ENCODE measurements at places on chromosomes 7 and 10.
A peak's percentile ranks its signal among the peaks of the same experiment; 100 is the strongest.

- DNase-seq: no peak
These were observed 289.5 kb upstream of the KCND2 start for GRCh38 chr7:119983468-119983867.

GRCh38 chr7:114976666-114977065 lies 54.8 kb downstream of the MDFIC start:
- no peak for DNase-seq

DNA sequence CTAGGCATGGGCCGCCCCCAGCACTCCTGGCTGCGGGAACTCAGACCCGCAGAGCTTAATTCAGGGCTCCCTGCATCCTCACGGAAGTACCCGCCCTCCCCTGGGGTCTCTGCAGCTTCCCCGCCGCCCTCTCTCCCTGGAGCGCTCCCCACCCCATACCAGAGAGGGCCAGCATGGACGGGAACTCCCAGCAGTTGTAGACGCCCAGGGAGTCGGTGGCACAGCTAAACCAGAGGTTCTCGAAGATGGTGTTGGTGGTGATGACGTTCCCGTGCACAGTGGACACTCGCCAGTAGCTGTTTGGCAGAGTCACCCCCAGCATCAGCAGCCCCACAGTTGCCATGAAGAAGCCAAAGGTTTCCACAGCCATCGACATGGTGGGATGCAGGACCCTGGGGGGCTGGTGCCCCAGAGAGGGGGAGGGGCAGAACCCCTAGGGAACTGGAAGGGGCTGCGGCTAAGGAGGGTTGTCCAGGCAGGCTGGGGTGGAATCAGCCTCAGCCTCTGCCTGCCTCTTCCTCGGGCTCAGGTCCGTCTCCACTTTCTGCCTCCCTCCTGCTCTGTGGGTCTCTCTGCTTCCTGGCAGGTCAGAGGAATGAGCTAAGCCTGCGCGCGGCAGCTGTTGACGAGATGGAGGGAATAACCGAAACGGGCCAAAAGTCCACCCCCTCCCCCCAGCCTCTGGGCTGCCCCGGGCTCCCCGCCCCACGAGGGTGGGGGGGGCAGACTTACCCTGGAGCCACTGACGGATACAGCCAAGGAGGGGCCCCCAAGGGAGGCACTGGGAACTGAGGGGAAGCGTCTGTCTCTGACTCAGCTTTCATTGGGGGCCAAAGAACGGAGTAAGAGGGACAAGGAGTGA lies at the start of gene CLDN15:
Gene CLDN15 (minus strand): TSS at position 597 of the 862 bp plus-strand sequence. CDS start 221 bp downstream, at position 376.
- DNase-seq: no peak

- DNase-seq: no peak
These were observed 260.3 kb downstream of the AHR start for GRCh38 chr7:17558558-17559332.

DNA sequence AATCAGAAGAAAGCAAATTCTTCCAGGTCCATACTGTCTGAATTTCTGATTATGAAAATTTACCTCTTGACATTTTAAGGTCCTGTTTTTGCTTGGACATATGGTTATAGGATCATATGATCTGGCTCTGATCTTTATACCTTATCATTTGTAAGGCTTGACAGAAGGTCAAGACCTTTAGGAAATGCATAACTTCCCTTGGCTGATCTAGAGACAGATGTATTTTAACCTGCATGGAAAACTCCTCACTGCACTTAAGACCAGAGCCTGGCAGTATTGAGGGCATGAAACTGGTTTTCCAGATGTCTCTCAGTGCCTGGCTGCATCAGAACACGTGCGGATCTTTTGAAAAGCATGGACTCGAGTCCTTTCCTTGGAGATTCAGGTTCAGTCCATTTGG lies 55.9 kb downstream of the TRRAP start:
- DNase-seq: no peak

- no peak for DNase-seq
These were observed 4.0 kb downstream of the ITGA8 start for GRCh38 chr10:15715619-15716227.

DNA sequence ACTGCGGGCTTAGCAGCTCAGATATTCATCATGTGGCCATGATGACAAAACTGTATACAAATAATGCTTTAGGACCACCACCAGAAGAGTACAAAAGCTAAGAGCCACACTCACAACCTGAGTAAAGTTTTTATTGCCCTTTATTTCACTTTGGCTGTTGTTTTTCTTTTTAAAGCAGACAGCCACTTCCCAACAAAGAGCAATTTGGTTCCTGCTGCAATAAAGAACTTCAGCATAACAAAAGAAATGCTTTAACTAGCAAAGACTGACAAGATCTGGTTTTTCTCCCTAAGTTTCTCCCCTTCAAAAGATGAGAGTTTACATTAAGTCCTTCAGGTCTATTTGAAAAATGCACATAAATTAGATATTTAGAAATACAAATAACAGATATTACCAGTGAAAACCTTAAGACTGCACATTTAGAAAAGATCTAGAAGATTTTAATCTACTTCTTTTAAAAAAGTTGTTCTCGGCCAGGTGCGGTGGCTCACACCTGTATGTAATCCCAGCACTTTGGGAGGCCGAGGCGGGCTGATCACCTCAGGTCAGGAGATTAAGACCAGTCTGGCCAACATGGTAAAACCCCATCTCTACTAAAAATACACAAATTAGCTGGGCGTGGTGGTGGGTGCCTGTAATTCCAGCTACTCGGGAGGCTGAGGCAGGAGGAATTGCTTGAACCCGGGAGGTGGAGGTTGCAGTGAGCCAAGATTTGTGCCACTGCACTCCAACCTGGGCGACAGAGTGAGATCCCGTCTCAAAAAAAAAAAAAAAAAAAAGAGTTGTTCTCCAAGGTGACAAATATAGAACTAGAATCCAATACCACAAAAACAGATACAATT lies 59.4 kb downstream of the WAPL start:
- no peak for DNase-seq

DNA sequence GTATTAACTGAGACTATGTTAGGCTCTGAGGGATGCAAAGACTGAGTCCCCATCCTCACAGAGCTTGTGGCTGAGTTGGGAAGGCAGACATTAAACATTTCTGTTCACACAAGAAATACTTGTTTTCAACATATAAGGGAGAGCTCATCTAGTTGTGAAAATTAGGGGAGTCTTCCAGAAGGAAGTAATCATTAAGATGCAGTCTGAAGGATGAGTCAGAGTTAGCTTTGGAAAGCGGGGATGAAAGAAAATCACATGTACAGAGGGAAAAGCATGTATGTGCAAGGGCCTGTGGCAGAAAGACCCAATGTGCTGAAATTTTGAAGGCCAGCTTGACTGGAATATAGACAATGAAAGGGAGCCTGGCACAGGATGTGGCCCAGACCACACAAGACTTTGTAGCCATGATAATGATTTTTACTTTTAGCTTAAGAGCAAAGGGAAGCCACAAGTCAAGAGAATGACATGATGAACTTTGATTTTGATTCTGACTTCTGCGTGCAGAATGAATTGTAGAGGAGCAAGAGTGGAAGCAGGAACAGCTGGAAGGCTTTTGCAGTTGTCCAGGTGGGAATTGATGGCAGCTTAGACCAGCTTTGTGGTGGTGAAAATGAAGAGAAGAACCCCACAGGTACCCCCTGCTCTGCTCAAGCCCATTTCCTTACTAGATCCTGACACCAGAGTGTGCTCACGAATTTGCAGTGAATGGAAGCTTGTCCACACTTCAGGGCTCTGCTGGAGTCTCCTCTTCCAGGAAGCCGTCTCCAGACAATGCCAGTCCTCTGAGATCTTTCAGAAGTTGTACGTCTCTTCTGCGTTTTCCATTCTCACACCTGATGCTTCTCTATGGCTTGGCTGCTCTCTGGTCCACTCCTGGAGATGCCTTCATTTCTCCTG lies 115.6 kb downstream of the ATXN7L1 start:
- DNase-seq: no peak

DNA sequence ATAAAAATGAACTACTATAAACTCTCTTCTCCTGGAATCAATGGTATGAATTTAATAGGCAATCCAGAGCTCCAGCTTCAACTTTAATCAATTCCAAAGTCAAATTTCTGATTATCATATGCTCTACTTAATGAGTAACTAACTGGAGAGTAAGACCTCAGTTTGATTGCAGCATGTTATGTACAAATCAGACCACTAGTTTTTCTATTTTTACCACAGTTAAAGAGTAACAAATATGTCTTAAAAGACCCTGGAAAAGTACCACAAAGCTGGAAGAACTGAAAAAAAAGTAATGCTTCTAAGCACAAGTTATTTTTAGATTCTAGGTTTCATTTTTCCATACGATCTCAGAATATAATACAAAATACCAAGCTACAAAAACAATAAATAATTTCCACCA lies 56.0 kb upstream of the TNKS2 start:
- no peak for DNase-seq

DNA sequence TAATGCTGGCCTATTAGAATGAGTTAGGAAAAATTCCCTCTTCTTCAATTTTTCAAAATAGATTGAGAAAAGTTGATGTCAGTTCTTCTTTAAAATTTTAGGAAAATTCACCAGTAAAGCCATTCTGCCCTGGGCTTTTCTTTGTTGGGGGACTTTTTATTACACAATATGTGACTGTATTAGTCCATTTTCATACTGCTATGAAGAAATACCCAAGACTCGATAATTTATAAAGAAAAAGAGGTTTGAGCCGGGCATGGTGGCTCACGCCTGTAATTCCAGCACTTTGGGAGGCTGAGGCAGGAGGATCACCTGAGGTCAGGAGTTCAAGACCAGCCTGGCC lies 12.7 kb downstream of the TAS2R40 start:
- no peak for DNase-seq

- DNase-seq: no peak
These were observed 4.0 kb downstream of the PTEN start for GRCh38 chr10:87867453-87867852.

DNA sequence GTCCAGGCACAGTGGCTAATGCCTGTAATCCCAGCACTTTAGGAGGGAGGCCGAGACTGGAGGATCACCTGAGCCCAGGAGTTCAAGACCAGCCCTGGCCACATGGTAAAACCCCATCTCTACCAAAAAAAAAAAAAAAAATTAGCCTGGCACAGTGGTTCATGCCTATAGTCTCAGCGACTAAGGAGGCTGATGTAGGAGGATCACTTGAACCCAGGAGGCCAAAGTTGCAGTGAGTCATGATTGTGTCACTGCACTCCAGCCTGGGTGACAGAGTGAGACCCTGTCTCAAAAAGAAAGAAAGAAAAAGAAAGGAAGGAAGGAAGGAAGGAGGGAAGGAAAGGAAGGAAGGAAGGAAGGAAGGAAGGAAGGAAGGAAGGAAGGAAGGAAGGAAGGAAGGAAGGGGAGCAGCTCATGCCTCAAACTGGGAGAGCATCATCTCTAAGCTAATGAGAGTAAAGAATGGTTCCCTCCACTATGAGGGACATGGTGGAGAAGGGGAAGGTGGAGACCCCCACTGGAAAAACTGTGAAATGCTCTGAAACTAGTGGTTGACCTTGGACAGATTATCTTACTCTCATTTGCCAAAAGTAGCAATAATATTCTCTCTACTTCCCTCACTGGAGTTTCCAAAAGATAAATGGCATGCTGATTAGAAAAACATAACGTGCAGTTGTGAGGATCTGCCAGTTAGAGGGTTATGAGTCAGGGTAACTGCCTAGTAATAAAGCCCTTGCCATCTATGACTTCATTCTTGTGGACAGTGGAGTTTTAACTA lies 16.8 kb downstream of the GIMAP5 start:
- DNase-seq: no peak

DNA sequence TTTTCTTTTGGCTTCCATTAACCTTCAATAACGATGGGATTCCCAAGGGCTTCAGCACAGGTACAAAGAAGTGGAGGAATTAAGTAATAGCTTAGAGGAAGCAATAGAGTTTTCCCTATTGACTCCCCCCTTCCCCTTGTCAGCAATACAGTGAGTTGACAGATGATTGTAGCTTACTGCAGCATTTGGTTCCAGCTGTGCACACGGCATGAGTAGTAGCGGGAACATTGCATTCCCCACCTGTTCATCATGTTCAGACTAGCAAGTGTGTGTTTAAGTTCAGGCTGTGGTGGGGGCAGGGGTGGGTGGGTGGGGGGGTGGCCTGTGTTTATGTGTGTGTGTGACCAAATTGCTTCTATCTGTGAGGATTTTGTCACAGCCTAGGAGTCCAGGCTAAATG lies 4.6 kb upstream of the ADRA2A start:
- no peak for DNase-seq

GRCh38 chr7:40019558-40019957 lies 69.5 kb downstream of the CDK13 start:
- DNase-seq: no peak

DNA sequence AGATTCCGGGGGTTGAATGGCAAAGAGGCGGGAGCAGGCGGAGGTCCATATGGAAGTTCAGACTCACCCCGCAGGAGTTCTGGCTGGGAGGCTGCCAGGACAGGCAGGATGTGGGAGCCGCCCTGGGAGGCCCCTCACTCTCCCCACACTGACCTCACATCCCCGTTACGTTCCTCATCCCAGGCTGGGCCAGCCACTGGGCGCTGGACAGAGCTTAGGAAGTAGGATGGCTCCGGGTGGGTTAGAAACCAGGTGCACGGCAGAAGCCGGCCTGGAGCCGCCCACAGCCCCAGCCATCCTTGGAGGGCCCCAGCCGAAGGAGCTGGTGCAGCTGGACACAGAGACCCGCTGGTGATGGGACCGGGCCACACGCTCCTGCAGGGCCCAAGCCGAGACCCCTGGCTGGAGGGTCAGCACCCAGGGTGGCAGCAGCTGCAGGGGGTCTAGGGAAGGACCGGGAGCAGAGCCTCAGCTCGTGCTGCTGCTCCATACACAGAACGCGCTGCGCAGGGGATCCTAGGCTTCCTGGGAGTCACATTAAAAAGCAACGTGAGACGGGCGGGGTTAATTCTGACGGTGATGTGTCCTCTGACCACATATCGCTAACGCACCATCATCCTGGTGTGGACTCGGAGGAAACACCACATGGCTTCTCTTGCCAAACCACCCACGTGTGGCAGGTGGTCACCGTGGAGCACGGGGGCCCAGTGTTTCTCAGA lies 98.6 kb upstream of the DIP2C start:
- DNase-seq: no peak

- no peak for DNase-seq
These were observed 260.1 kb downstream of the CREB5 start for GRCh38 chr7:28672397-28672797.

DNA sequence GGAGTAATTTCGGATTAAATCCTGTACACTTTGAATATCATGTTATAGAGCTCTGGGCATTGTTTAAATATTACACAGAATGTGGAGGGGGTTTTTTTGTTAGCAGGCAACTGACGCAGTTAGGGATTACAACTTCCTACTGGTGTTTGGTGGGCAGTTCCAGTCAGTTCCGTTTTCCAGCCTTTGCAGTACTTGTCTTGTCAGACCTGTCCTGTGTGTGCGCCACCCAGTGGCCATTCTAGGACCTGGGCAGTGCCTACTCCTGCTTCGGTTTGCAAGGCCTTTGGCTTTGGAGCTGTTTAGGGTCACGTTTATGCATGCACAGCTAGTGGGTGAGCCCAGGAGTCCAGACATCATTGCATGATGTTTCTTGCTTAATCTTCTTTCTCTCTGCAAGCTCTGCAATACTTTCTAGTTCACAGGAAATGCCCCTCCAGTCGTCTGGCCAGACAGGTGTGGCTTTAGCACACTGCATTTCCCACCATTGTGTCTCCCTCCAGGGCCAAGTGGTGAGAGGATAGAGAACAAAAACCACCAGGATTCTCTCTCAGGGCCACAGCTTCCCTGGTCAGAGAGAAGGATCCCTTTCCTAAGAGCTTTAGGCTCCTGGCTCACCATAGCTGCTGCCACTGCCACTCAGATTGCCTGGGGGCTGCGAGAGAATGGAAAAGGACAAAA lies 96.5 kb upstream of the TARP start:
- DNase-seq: peak; percentile 83

GRCh38 chr10:133325440-133326222 lies 11.1 kb downstream of the CALY start:
- DNase-seq: no peak

All from CMK (cell line).